H9 (cell line): ENCODE measurements at places on chromosomes 3 and 15. TPM values are rescaled to one million over a fixed set of nuclear protein-coding genes. Genes with fewer than 3 reads are reported as not detected.

GRCh38 chr15:69729167-69729748 is 276.6 kb downstream of the RPLP1 start:
- DNase-seq: peak; percentile 47
- no peak overlapping the region for H3K27ac ChIP-seq

GRCh38 chr15:63408524-63408923 is 26.9 kb upstream of the CA12 start:
- no peaks in the 10 kb centered on the region for H3K4me1 ChIP-seq
- no peak overlapping the region for H3K4me3 ChIP-seq
- H3K27ac ChIP-seq: no peak overlapping the region

DNA sequence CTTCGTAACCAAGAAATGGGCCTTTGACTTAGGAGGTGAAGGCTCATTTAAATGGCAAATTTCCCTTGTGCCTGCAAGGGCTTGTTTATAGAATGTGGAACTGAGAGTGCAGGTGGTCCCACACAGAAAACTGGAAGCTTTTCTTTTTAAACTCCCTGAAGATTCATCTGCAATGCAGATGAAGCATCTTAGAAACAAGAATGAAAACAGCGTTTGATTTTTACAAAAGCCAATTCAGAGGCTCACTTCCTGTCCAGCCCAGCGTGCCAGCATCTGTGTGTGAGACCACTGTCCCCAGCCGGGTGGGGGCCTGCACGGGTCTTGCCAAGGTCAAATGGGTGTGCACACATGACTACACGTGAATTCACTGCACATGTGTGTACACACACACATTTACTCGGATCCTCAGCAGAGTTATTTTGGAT is 94.7 kb downstream of the LINGO1 start:
- H3K36me3 ChIP-seq: no peaks in the 10 kb centered on the region
- DNase-seq: no peak
- peaks cover 25% of the 10 kb centered on the region for H3K4me1 ChIP-seq
- no peaks in the 10 kb centered on the region for H3K27me3 ChIP-seq
- no peak overlapping the region for H3K27ac ChIP-seq

The MBD4 gene
- 40.1 and 41.0 TPM in 2 replicates for total RNA-seq

The MAP4 gene
- total RNA-seq: 138 and 140 TPM in 2 replicates

- no peak within 1 kb of the TSS for H3K27ac ChIP-seq
- peak within 1 kb of the TSS; percentile 11; the same call in 2 of the 3 replicates for H3K4me3 ChIP-seq
- peaks cover 3% of the 10 kb centered on the region; the same call in 1 of the 2 replicates for H3K4me1 ChIP-seq
- peak; percentile 34 for DNase-seq
These were observed at the start of gene ISLR for GRCh38 chr15:74173380-74174218. Gene ISLR (plus strand): TSS chr15:74173710. CDS start chr15:74174859, 1,149 bp downstream.

The CYP8B1 gene
- not detected in 2 replicates for total RNA-seq

The PLSCR4 gene
- total RNA-seq: 1.1 and 1.2 TPM in 2 replicates

DNA sequence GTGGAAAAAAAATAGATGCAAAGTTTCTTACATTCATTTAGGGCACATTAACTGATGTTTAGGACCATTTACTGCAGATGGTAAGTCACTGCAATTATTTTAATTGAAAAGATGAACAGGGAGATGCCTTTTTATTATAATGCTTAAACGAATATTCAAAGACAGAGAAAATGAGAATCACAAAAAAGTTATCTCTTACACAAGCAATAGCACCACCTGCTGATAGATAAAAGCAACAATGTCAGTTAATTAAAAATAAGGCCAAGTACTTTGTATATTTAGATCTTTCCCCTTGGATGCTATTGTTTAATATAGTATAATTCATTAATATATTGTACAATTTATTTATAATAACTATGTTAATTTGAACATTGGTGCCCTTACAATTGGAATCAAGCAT is 55.9 kb downstream of the IFT80 start:
- H3K27ac ChIP-seq: no peak overlapping the region
- no peaks in the 10 kb centered on the region for H3K4me1 ChIP-seq
- no peak for DNase-seq
- no peak overlapping the region for H3K4me3 ChIP-seq

GRCh38 chr3:153963012-153963411 is 158.2 kb upstream of the ARHGEF26 start:
- H3K4me3 ChIP-seq: no peak overlapping the region
- H3K36me3 ChIP-seq: no peaks in the 10 kb centered on the region
- DNase-seq: no peak
- no peaks in the 10 kb centered on the region for H3K4me1 ChIP-seq
- H3K27ac ChIP-seq: no peak overlapping the region
- no peaks in the 10 kb centered on the region for H3K27me3 ChIP-seq

- no peaks in the 10 kb centered on the region for H3K4me1 ChIP-seq
- no peaks in the 10 kb centered on the region for H3K36me3 ChIP-seq
- no peaks in the 10 kb centered on the region for H3K27me3 ChIP-seq
- no peak for DNase-seq
- H3K4me3 ChIP-seq: no peak overlapping the region
These were observed 476.3 kb downstream of the AGBL1 start for GRCh38 chr15:86555939-86556338.

- no peaks in the 10 kb centered on the region for H3K36me3 ChIP-seq
- no peak overlapping the region for H3K27ac ChIP-seq
- no peak overlapping the region for H3K4me3 ChIP-seq
- no peaks in the 10 kb centered on the region for H3K4me1 ChIP-seq
- no peaks in the 10 kb centered on the region for H3K27me3 ChIP-seq
- no peak for DNase-seq
These were observed 115.1 kb downstream of the TPRA1 start for GRCh38 chr3:127475391-127475790.

The GRM7 gene
- 0.28 and 0.70 TPM in 2 replicates for total RNA-seq

The ZNF502 gene
- total RNA-seq: not detected in 2 replicates

The LSAMP gene
- 0.66 and 0.90 TPM in 2 replicates for total RNA-seq

- no peak overlapping the region for H3K4me3 ChIP-seq
- H3K36me3 ChIP-seq: no peaks in the 10 kb centered on the region
- no peaks in the 10 kb centered on the region for H3K27me3 ChIP-seq
- DNase-seq: no peak
These were observed 16.2 kb downstream of the SQOR start for GRCh38 chr15:45650889-45651525.

DNA sequence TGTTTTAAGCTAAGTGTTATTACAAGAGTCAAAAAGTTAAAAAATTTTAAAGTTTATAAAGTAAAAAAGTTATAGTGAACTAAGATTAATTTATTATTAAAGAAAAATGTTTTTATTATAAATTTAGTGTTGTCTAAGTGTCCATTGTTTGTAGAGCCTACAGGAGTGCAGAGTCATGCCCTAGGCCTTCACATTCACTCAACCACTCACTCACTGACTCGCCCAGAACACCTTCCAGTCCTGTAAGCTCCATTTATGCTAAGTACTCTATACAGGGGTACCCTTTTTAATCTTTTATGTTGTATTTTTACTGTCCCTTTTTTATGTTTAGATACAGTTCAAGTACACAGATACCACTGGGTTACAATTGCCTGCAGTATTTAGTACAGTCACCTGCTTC is 37.2 kb downstream of the EEFSEC start:
- no peaks in the 10 kb centered on the region; the same call in 1 of the 3 replicates for H3K36me3 ChIP-seq
- no peak overlapping the region for H3K4me3 ChIP-seq
- H3K27me3 ChIP-seq: no peaks in the 10 kb centered on the region
- DNase-seq: no peak
